ENCODE measurements at places on chromosomes 1 and 21.
A peak's percentile ranks its signal among the peaks of the same experiment; 100 is the strongest.

DNA sequence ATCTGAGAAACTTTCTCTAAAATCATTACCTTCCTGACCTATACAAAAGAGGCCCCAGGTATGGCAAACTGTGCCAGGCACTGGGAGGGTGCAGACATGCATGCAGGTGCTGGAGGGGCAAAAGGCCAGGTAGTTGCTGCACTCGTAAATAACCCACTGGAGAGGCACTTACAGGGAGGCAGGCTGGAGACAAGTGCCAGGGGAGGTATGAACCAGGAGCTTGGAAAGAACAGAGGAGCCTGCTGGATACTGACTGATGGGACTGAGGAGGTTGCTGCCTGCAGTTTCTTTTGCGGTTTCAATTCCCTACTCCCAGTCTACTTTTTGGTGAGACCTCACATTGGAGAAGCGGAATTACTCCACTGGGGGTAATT is 113.9 kb downstream of the DSCAM start:
- no peak for DNase-seq

- DNase-seq, result no peak
Measured at GRCh38 chr21:36887963-36888362, 78.5 kb downstream of the HLCS start.

- no peak for DNase-seq
Measured at GRCh38 chr1:39933956-39934941, 20.7 kb upstream of the MFSD2A start.

GRCh38 chr1:177964336-177964735 is 5.5 kb downstream of the SEC16B start:
- DNase-seq, result no peak

DNA sequence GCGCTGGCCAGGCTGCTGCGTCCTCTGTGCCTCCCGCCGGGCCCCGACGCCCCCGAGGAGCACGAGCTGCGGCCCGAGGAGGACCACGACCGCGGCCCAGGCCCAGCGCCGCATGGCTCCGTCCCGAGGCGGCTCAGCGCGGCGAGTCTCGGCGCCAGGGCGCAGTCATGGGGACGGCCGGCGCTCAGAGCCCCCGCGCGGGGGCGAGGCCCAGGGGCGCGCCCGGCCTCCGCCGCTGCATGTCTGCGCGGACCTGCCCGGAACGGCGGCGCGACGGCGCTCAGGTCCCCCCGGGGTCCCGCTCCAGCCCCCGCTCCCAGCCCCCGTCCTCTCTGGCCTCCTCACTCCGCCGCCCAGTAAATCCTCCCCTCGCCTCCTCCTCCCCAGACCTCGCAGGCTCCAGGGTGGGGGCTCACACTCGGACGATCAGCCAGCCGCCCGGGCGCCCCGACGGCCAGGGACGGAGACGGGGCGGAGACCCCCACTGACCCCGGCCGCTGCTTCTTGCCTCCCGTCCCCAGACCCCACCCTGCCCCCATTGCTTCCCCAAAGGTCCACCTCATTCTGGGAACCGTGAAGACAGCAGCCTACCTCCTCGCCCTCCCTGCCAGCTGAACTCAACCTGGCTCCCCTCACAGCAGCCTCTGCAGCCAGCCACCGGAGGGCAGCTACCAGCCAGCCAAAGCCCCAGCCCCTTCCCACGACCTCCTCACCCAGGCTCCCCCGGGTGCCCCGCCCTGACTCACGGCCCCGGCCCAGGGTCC is at the start of gene C1QTNF12:
Gene C1QTNF12, minus strand, starts transcription at position 146 of the 764 bp plus-strand sequence. Its CDS starts 32 bp downstream, at position 114.
- no peak for DNase-seq

GRCh38 chr1:162541619-162542141 is 19.8 kb upstream of the UAP1 start:
- no peak for DNase-seq

DNA sequence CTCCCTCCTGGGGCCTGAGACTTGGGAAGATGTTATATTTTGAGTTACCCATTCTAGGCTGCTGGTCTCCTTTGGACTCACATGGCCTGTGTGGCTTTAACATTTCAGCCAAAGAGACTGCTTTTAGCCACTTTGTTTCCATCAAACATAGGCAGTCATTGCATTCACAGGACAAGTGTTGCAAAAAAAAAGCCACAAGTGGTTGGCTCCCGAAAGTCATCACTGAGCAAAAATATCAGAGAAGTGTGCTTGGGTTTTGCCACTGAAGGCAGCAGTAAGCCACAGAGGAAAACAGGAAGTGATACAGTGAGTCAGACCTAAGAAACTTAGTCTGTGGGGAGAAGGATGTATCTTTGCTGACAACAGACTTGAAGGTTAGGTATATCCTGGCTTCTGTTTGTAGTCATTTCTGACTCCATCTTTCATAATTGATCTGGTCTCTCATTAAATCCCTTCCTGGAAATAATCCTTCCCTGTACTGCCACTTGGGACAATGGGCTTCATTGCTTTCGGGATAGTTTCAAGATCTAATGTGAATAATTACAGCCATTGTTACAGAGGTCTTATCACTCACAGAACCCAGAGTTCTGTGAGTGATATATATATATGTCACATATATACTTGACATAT is 80.9 kb downstream of the COLGALT2 start:
- peak; percentile 22 for DNase-seq

DNA sequence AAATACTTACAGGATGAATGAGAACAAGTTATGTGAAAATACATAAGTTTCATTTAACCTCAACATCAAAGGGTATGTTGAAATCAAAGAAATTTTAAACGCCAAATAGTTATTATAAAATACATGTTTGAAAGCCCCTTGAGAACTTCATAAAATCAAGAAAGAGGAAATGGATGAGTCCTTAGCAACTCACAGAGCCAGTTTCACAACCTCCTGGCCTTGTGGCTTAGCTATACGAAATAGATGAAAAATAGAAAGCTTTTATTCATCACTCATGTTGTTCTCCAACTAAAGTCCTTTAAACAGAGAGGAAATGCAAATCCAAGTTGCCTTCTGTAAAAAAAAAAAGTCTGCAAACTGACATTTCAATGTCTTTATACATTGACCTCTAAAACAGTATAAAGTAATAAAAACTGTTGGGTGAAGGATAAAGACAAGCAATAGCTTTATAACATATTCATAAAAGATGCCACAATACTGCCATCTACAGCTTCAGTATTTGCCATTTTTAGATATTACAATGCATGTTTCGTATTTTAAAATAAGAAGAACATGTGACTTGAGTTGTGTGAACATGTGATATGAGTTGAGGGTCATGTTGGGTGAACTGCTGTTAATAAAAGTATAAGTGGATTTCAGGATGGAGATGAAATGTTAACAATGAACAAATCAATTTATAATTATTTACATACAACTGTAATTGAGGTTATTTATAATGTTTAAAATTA is 847.8 kb downstream of the MRPL39 start:
- no peak for DNase-seq

- DNase-seq, result no peak
Measured at GRCh38 chr1:3293563-3294080, 160.8 kb upstream of the ARHGEF16 start.

DNA sequence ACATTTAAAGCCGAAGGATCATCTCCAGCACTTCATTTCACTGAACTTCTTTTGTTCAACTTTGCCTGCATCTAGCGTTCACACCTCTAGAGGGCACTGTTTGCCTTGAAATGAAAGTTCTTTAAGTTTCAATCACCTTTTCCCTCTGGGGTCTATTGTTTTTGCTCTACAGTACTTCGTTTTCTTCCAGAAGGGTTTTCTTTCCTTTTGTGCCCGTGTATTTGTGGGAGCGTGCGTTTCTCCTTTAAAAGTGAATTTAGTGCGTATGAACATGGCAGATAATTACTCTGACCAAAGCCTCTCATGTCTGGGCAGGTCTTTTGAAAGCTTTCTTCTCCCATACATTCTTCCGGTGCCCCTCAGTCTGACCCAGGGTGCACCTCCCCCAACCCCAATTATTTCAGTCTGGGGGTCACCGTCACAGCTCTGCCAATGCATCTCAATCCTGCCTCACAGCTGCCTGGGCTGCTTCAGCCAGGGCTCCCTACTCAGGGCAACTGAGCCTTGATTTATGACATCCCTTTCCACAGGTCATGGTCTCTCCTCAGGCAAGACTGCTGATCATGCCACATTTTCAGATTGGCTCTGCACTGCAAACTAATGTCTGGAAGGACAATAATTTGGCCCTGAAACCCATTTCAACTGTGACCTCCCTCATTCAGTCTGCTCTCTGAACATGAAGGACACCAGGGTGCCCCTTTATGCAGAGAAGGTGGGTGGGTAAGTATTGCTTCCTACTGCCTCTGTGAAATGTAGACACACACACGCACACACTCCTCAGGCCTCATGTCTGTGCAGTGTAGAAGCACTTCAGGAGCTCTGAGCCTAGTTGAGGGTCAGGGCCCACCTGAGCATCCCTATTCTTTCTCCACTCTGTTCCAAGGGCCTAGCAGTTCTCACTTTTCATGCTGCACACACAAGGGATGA is 88.6 kb downstream of the NUF2 start:
- DNase-seq, result peak; percentile 7

- no peak for DNase-seq
Measured at GRCh38 chr1:159839116-159839849, 12.6 kb downstream of the SLAMF8 start.

DNA sequence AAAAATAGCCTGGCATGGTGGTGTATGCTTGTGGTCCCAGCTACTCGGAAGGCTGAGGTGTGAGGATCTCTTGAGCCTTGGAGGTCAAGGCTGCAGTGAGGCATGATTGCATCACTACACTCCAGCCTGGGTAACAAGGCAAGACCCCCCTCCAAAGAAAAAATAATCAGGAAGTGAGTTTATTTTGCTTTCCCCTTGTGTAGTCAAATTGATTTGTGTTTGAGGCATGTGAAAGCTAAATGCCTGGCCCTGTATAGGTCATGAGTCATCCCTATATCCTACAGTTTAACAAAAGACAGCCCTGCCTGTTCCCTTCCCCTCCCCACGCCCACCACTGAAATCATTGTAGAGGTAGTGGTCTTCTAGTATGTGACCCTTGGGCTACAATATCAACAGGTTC is 241.4 kb upstream of the JUN start:
- DNase-seq, result no peak

DNA sequence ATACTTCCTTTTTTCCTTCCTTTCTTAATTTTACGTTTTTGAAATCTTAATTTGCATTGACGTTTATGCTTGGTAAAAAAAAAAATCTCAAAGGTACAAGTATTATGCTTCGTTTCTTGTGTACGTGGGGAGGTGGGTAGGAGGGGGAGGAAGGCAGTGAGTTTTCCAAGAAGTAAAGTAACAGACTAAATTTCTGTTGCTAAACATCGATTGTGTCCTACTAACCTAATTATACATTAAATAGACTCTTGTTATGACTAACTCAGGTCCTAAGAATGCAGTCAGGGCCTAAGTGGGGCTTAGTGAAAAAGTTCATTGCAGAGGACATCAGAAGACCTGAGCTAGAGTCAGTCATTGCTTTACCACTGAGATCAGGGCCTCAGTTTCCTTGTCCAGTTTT is 17.5 kb downstream of the NEK7 start:
- DNase-seq, result no peak

- DNase-seq, result no peak
Measured at GRCh38 chr1:218436346-218436745, 91.2 kb downstream of the TGFB2 start.

- no peak for DNase-seq
Measured at GRCh38 chr21:33301632-33302002, 23.2 kb upstream of the IFNAR1 start.

- DNase-seq, result no peak
Measured at GRCh38 chr1:79133774-79134364, 127.3 kb upstream of the ADGRL4 start.

- DNase-seq, result no peak
Measured at GRCh38 chr1:230230948-230231773, 164.1 kb downstream of the GALNT2 start.

GRCh38 chr1:1872329-1872994 is 18.4 kb downstream of the GNB1 start:
- no peak for DNase-seq

DNA sequence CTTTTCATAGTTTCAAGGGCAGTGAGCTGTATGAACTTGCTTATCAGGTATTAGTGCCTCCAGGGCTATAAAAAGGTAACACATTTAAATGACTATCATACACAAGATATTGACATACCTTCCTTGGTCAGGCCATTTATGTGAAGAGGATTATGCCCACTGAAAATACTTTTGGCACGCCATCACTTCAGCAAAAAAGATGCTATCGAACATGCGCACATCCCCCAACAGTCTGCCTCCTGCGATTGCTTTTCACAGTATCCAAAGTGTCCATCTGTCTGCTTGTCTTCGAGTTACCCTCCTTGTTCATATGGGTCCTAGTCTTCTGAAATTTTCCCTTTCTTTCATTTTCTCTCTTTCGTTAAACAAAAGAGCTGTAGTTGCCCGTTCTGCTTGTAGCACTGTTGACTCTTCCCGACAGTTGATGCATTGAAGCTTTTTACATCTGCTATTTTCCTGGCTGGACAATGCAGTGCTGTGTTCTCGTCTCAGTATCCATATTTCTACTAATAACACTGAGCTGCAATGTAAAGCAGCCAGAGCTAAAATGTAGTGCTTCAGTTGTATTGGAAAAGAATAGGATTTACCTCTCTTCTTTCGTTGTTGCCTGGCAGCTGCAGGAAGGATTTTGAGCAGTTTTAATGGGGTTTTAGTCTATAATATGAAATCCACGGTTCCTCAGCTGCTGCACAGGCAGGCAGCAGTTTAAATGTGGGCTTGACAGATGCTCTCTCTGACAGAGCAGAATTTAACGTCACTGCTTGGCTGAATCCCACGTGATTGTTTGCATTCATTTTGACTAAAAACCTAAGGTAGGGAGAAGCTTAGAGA is at the start of gene B3GALT2:
Gene B3GALT2, minus strand, starts transcription at position 713 of the 831 bp plus-strand sequence. CDS start 5,051 bp downstream, outside the sequence.
- DNase-seq, result peak; percentile 13

DNA sequence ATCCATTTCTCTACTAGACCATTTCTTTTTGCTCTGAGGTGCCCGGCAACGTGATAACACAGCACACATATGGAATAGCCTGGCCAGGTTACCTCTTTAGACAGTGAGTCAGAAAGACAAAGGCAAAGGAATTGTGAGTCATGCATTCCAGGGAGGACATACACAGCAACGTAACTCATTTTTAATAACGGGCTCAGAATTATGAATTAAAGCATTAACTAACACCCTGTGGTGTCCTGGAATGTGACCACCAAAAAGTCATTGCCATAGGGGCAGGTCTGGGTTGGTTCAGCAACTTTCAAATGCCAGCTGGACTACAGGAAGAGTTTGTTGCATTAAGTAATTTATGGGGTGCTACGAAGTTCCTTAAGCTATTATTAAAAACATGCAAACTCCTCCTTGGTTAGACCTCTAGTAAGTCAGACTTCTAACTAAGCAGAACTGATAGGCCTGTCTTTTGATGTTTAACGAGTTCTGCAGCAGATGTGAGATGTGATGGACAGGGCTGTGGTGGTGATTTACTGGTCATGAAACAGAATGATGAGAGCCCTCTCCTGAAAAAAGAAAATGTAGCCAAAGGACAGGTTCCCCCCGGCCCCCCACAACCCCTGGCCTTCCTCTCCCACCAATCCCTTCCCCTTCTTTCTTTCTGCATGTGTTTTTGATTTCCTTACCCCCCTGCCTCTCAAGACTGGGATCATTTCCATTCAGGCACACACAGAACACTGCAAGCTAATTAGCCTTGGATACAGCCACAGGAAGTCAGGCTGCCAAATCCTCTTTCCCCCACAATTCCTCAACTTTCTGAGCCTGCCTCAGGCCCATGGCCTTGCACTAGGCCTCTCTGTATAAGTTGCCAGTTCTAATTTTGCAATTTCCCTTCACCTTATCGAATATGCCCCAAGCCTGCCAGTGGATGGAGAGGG is 88.9 kb upstream of the HAO2 start:
- no peak for DNase-seq
